ENCODE measurements at places on chromosomes 4 and X.

GRCh38 chr4:244471-244870 is 60.8 kb downstream of the ZNF732 start:
- peak; percentile 12 for DNase-seq

GRCh38 chrX:21741869-21742701 is 15.8 kb downstream of the SMPX start:
- DNase-seq, result no peak

GRCh38 chrX:129968968-129969367 is 13.5 kb upstream of the BCORL1 start:
- DNase-seq, result no peak

DNA sequence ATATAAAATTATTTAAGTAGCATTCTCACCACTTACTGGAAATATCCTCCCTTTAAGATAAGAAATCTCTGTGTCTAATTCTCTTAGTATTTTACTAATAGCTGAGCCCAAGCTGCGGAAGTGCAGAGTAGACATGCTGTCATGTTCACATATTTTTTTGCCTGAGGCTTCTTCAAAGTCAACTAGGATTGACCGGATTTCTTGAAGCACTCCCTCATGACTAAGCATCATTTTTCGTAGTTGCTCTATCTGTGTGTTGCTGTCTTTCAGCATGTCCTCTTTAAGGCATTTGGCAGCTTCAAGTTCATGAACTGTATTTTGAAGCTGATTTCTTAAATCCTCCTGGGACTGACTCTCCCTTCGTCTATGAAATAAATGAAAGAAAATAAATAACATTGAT is 36.9 kb downstream of the CCDC158 start:
- no peak for DNase-seq

DNA sequence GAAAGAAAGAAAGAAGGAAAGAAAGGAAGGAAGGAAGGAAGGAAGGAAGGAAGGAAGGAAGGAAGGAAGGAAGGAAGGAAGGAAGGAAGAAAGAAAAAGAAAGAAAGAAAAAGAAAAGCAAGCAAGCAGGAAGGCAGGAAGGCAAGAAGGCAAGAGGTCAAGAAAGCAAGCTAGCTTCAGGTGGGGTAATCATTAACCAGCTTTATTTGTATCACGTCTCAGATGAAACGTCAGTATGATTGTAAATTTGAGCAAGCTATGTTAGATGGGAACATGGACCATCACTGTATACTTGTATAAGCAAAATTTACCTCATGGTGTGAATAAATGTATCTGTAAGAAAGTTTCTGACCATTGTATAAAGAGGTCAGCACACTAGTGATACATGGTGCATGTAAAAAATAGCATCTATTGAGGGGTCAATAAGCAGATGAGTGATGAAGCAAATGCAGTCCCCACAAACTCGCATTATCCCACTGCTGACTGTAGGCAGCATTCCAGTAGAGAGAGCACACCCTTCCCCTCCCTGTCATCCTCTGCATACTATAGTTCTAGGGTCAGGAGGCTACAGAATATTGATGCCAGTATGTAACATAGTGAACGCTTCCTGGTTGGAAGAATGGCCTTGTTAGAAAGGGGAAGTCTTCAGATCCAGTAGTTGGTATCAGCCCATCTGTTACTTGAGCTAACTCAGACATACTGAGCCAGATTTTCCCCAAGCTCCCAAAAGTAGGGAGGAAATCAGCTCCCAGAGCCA is 16.5 kb upstream of the KLHL34 start:
- DNase-seq, result no peak

- DNase-seq, result no peak
Observed at GRCh38 chrX:50097071-50097470, 103.7 kb downstream of the AKAP4 start.

- DNase-seq, result no peak
Observed at GRCh38 chr4:95256108-95256835, 292.5 kb downstream of the UNC5C start.

DNA sequence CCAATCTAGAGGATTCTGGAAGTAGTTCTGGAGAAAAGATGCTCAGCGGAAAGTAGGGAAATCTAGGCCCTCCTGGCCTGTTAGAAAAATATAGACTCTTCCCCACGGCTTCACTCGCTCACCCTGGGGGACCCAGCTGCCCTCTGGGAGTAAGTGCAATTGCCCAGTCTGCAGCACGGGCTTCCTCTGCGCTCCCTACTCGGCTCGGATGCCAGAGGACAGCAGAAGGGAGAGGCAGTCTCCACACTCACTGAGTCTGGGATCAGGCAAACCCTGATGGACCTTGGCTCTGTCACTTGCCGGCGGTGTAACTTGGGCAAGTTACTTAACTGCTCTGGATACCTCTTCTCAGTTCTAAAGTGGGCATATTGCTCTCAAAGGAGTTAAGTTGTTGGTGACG is 2.1 kb downstream of the SHISA3 start:
- DNase-seq, result no peak

- no peak for DNase-seq
Observed at GRCh38 chr4:54908763-54909162, 216.6 kb downstream of the KDR start.

DNA sequence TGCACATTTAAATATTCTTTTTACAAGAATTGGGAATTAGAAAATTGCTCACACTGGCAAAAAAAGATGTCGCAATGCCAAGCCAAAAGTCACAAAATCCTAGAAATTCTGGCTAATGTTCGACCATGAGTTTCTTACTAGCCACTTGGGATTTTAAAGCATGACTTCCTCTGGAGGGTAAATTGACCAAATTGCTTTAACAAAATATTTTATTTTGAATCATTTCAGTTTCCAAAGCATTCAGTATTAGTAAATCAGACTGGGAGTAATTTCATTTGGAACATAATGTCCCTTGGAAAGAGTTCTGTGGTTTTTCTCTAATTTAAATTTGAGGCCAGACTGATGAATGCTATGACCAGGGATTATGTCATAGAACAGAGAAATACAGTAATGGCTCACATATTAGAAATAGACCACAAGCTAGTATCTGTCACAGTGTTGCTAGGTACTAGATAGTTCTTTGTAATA is 7.6 kb upstream of the CXCL5 start:
- no peak for DNase-seq

DNA sequence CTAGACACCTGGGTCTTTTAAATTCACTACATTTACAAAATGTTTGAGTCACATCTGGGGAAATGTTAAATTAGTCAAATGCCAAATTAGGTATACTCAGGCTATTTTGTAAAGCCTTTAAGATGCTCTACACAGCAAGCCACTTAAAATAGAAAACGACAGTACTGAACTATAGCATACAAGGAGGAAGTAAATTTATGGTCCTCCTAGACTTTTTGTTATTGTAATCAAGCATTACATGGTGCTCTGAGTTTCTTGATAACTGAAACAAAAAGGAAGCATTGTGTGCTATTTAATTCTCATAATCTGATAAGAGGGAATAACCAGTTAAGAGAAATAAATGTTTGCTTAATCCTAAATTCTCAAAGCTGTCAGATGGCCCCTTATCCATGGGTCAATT is 46.2 kb downstream of the SLC9A7 start:
- DNase-seq, result no peak

GRCh38 chrX:51144828-51145442 is 187.7 kb upstream of the NUDT10 start:
- DNase-seq, result no peak

- DNase-seq, result peak; percentile 80
Observed at GRCh38 chrX:104343428-104344129, 88.8 kb upstream of the ESX1 start.

GRCh38 chrX:12979616-12980015 is 4.7 kb downstream of the TMSB4X start:
- no peak for DNase-seq

- no peak for DNase-seq
Observed at GRCh38 chr4:100657187-100657586, 139.4 kb upstream of the EMCN start.

DNA sequence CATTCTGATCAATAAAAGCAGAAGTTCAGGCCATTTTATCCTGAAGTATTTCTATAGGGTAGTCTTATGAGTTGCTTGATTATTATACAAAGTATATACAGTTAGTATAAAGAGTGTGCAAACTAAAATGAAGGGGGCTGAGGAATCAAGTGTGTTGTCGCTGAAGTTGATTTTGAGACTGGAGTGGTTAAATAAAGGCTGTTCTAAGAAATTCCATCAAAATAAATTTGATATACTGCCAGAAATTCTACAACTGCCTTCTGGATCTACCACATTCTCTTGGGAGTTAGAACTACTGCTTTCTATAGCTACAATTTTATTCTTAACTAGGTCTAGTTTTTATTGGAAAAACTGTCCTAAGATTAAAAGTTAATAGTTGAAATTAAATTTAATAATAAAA is 12.4 kb downstream of the EDNRA start:
- no peak for DNase-seq

GRCh38 chr4:180636696-180637404 is 1606.4 kb upstream of the TENM3 start:
- DNase-seq, result no peak

GRCh38 chrX:87900320-87900908 is 382.8 kb downstream of the KLHL4 start:
- DNase-seq, result no peak

- peak; percentile 12 for DNase-seq
Observed at GRCh38 chr4:81919223-81919622, 447.5 kb upstream of the RASGEF1B start.

- DNase-seq, result no peak
Observed at GRCh38 chr4:86398187-86398586, 38.3 kb upstream of the MAPK10 start.

GRCh38 chr4:54090804-54091623 is 8.9 kb upstream of the GSX2 start:
- DNase-seq, result no peak

DNA sequence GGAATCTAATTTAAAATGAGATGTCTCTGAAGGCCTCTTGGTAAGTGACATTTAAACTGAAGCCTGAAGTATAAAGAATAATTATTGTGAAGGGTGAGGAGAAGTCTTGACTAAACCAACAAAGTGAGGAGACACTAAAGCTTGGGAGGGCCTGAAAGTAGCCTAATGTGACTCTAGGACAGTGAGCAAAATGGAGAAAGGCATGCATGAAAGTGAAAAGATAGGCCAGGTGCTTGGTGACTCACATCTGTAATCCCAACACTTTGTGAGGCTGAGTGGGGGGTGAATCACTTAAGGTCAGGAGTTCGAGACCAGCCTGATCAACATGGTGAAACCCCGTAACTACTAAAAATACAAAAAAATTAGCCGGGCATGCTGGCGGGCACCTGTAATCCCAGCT is 46.9 kb upstream of the SMARCAD1 start:
- DNase-seq, result no peak

DNA sequence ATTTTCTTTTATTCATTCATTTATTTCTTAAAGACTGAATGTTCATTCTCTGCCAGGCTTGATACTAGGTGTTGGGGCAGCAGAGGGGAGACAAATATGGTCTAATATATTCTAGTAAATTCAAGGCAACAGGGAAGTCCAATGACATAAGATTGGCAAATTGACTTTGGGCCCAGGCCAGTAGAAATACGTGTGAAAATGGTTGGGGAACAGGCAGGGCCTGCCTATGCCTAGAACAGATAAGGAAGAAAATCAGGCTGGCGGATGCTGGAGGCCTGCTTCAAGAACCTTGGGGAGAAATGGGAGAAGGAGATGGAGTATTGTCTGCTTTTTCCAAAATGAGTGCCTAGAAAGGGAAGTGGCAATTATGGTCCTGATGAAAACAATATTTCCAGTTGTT is 108.6 kb downstream of the RTL5 start:
- no peak for DNase-seq

DNA sequence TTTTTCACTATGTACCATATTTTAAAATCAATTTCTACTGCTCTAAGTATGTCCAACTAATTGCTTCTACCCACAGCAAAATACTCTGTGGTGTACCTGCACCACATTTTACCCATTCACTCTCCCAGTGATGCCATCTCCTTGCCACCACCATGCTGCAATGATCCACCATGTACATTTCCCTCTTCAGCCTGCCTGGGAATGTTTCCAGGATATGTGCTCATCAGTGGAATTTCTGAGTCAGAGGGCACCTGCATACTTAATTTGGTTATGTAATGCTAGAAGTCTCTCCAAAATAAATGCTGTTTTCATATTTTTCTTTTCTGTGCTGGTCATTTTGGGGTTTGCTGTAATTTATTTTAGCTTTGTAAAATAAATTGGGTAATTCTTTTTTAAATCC is 33.2 kb upstream of the OCIAD2 start:
- no peak for DNase-seq

GRCh38 chrX:46582966-46583365 is 9.4 kb downstream of the CHST7 start:
- no peak for DNase-seq

DNA sequence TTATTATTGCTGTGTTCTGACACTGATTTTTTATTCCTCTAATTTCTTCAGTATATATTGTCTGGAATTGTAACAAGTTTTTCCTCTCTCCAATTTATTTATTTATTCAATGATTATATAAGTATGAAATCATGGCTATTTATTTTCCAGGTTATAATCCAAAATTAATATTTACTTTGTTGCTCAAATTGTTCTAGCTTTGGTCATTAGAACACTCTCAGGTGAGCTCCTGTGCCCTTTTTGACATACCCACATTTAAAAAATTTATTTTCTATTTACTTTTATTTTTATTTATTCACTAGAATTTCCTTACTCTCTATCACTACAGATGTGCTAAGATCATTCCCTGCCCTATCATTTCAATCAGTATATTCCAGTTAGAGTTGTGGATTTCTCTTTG is 70.2 kb downstream of the PPP1R2C start:
- no peak for DNase-seq

DNA sequence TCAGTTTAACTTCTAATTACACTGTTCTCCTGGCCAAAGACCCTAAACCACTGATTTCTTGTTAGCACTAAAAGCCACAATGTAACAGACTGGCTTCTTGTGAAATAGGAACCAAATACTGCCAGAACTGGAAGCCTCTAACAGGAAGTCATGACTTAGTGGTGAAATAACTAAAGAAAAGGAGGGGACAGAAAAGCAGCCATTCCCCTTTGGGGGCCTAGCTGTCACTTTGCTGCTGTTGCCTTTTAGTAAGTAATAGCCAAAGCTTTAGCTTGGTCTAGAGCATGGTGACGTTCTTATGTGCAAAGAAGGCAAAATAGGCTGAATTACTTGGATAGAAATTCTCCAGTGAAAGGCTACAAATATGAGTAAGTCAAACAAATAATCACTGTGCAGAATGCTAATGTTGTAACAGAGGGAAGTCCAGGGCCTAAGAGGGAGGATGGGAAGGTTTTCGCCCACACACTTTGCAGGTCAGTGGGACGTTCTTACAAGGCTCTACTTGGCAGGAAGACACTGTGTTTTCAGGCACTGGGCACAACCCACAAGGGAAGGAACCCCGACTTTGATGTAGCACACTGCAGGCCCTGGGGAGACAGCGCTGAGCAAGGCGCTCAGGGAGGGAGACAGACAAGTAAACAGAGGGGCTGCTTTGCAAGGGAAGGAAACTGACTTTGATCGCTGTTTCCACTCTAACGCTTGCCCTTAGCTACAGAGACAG is 16.7 kb downstream of the GAB3 start:
- no peak for DNase-seq

GRCh38 chr4:184091986-184092385 is 125.7 kb downstream of the ENPP6 start:
- DNase-seq, result no peak
